Activated naive CD4-positive, alpha-beta T cell treated with anti-CD3 and anti-CD28 coated beads for 36 hours (primary cell): ENCODE measurements at places on chromosomes 6 and 20. TPM values are rescaled to one million over a fixed set of nuclear protein-coding genes. Genes with fewer than 3 reads are reported as not detected.

- peak; percentile 63 for DNase-seq
- peaks cover 49% of the 10 kb centered on the region for H3K36me3 ChIP-seq
- H3K27ac ChIP-seq: peak overlapping the region; percentile 97
- peaks cover 53% of the 10 kb centered on the region for H3K4me1 ChIP-seq
- peak overlapping the region; percentile 86 for H3K4me3 ChIP-seq
- no peaks in the 10 kb centered on the region for H3K27me3 ChIP-seq
Observed at GRCh38 chr6:90294614-90294988, 2.0 kb downstream of the BACH2 start.

DNA sequence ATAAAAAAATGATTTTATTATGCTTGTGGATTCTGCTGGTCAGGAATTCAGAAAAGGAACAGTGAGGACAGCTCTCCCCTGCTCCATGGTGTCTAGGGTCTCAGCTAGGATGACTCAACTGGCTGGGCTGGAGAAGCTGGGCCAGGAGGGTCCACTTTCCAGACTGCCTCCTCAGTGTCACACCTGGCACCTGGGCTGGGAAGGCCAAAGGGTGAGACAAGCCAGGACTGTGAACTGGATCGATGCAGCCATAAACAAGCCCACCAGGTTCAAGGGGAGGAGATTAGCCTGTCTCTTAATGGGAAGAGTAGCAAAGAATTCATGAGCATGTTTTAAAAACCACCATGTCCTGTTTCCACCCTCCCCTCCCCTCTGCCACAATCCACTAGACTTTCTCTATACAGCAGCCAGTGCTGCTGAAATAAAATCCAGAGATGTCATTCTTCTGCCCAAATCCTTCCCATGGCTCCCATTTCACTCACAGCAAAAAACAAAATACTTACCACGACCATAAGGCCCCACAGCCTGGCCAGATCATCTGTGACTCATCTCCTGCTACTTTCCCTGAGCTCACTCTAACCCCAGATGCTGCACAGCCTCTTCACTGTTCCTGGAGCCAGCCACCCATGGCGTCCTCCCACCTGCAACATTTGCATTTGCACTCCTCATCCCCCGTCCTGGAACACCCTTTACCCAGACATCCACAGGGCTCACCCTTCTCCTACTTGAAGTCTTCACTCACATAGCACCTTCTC lies 13.8 kb downstream of the SPTLC3 start:
- no peak overlapping the region for H3K27ac ChIP-seq
- DNase-seq: no peak
- H3K4me1 ChIP-seq: no peaks in the 10 kb centered on the region
- H3K4me3 ChIP-seq: no peak overlapping the region
- no peaks in the 10 kb centered on the region for H3K27me3 ChIP-seq

DNA sequence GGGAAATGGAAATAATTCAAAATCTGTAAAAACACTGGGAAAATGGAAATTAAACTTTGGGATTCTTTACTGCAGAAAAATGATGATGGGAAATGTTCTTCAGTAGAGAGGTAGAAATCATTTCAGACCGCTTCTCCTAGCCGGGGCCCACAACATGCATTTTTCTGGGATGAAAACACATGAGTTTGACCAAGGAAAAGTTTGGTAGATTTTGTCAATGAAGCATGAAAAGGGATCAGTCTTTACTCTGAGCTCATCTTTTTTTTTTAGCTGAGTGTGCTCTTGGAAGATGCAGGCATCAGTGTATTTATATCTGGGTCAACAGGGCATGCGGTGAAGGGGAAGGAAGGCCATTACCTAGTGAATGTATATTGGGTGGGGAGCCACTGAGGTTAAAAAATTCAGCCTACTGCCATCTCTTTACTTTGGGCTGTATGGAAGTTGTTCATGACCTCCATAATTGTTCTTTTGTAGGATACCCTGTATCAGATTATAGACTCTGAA lies 36.8 kb downstream of the PLCB1 start:
- DNase-seq: no peak
- peaks cover 3% of the 10 kb centered on the region for H3K27me3 ChIP-seq
- no peaks in the 10 kb centered on the region for H3K4me1 ChIP-seq
- no peak overlapping the region for H3K4me3 ChIP-seq

EEF1A2 gene
- total RNA-seq: 0.12 TPM
